Ascending aorta (tissue), 2 donors: ENCODE measurements at places on chromosomes 12 and 14. TPM values are rescaled to one million over a fixed set of nuclear protein-coding genes. Genes with fewer than 3 reads are reported as not detected.

DNA sequence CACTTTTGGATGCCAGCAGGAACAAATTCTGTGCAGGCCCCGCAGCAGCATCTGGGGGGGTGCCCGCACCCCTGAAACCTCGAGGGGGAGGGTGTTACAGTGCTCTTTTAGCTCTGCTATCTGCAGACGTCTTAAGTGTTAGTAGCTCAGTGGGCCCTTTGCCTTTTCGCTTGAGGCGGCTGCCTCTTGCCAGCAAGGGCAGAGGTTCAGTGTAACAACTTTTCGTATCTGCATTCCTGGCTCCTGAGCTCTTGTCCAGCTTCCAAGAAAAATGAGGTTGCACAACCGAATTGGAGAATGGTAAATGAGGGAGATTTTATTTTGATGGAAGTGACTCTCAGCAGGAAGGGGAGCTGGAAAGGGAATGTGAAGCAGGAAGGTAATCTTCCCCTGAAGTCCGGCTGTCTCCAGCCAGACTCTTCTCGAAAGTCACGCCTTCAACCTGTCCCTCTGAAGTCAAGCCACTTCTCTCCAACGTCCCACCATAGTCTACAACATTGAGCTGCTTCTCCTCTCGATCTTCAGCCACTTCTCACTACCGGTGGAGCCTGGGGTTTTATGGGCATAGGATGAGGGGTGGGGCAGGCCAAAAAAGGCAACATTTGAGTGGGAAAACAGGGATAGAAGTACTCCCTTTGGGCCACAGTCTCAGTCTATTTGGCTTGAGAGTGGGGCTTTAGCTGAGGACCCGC lies 17.8 kb downstream of the TAS2R50 start:
- H3K36me3 ChIP-seq = no peaks in the 10 kb centered on the region
- H3K27ac ChIP-seq = peak overlapping the region; percentile 6
- peaks cover 3% of the 10 kb centered on the region for H3K4me1 ChIP-seq
- no peaks in the 10 kb centered on the region for H3K27me3 ChIP-seq

DNA sequence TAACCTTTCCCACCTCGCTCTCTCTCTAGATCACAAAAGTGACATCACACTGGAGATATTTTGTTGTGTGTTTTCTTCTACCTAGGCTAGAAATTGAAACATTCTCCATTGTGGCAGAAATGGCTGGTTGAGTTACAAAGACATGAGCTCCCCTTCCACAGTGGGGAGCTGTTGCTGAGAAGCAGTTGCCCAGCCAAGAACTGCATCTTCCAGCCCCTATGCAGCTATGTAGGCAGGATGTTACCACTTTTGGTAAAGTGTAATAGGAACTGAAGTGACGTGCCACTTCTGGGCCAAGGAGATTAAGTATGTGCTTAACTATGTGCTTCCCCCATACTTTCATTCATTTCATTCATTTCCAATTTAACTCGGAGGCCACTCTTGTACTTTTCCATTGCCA lies 138.7 kb upstream of the E2F7 start:
- DNase-seq = no peak
- no peaks in the 10 kb centered on the region for H3K27me3 ChIP-seq
- H3K4me1 ChIP-seq = no peaks in the 10 kb centered on the region
- H3K36me3 ChIP-seq = no peaks in the 10 kb centered on the region
- no peak overlapping the region for H3K4me3 ChIP-seq

- H3K4me1 ChIP-seq = no peaks in the 10 kb centered on the region
- H3K27ac ChIP-seq = no peak overlapping the region
- H3K4me3 ChIP-seq = no peak overlapping the region
- H3K27me3 ChIP-seq = no peaks in the 10 kb centered on the region
- DNase-seq = no peak
Observed at GRCh38 chr14:54411371-54411770, 14.6 kb downstream of the CDKN3 start.

Gene NPFF
- total RNA-seq = 2.8 TPM

Gene TMEM253
- not detected for total RNA-seq

- no peaks in the 10 kb centered on the region for H3K36me3 ChIP-seq
- no peaks in the 10 kb centered on the region for H3K27me3 ChIP-seq
- no peak overlapping the region for H3K4me3 ChIP-seq
- H3K4me1 ChIP-seq = no peaks in the 10 kb centered on the region
Observed at GRCh38 chr12:116336542-116337065, 59.1 kb upstream of the MED13L start.

GRCh38 chr12:13199592-13199991 lies 3.1 kb downstream of the EMP1 start:
- no peaks in the 10 kb centered on the region for H3K36me3 ChIP-seq
- H3K4me3 ChIP-seq = peak overlapping the region; percentile 71
- H3K4me1 ChIP-seq = peaks cover 3% of the 10 kb centered on the region

- no peak for DNase-seq
- no peaks in the 10 kb centered on the region for H3K36me3 ChIP-seq
Observed at GRCh38 chr12:97017213-97017612, 110.2 kb downstream of the NEDD1 start.

GRCh38 chr14:97077253-97077653 lies 280.1 kb downstream of the VRK1 start:
- no peaks in the 10 kb centered on the region for H3K4me1 ChIP-seq
- no peaks in the 10 kb centered on the region for H3K27me3 ChIP-seq
- DNase-seq = peak; percentile 23
- no peaks in the 10 kb centered on the region for H3K36me3 ChIP-seq

GRCh38 chr14:69948351-69948750 lies 69.1 kb downstream of the SMOC1 start:
- no peaks in the 10 kb centered on the region for H3K36me3 ChIP-seq
- DNase-seq = no peak
- H3K27ac ChIP-seq = no peak overlapping the region

- no peak for DNase-seq
- no peak overlapping the region for H3K27ac ChIP-seq
- H3K4me3 ChIP-seq = no peak overlapping the region
- H3K27me3 ChIP-seq = no peaks in the 10 kb centered on the region
- H3K36me3 ChIP-seq = no peaks in the 10 kb centered on the region
Observed at GRCh38 chr14:95229749-95230148, 72.4 kb upstream of the DICER1 start.

GRCh38 chr14:32559590-32559989 lies 230.5 kb downstream of the AKAP6 start:
- H3K27me3 ChIP-seq = no peaks in the 10 kb centered on the region
- no peaks in the 10 kb centered on the region for H3K36me3 ChIP-seq
- H3K27ac ChIP-seq = no peak overlapping the region
- no peak for DNase-seq
- no peak overlapping the region for H3K4me3 ChIP-seq
- peaks cover 7% of the 10 kb centered on the region for H3K4me1 ChIP-seq

GRCh38 chr12:85092814-85093370 lies 56.7 kb downstream of the LRRIQ1 start:
- H3K36me3 ChIP-seq = no peaks in the 10 kb centered on the region
- no peaks in the 10 kb centered on the region for H3K27me3 ChIP-seq
- DNase-seq = no peak

DNA sequence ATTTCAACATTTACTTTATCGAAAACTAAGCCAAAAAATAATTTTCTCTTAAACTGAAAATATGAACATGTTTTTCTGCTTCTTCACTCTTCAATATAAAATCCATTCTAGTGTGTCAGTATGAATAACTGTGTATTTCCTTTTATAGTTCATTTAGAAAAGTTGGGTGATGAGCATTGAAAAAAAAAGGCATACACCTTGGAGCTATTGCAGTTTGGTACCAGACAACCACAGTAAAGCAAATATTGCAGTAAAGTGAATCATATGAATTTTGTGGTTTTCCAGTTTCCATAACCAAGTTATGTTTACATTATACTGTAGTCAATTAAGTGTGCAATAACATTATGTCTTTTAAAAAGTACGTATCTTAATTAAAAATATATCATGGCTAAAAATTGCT lies 195.0 kb upstream of the FOXG1 start:
- H3K4me1 ChIP-seq = no peaks in the 10 kb centered on the region
- H3K36me3 ChIP-seq = no peaks in the 10 kb centered on the region
- DNase-seq = no peak
- H3K4me3 ChIP-seq = no peak overlapping the region
- no peaks in the 10 kb centered on the region for H3K27me3 ChIP-seq

DNA sequence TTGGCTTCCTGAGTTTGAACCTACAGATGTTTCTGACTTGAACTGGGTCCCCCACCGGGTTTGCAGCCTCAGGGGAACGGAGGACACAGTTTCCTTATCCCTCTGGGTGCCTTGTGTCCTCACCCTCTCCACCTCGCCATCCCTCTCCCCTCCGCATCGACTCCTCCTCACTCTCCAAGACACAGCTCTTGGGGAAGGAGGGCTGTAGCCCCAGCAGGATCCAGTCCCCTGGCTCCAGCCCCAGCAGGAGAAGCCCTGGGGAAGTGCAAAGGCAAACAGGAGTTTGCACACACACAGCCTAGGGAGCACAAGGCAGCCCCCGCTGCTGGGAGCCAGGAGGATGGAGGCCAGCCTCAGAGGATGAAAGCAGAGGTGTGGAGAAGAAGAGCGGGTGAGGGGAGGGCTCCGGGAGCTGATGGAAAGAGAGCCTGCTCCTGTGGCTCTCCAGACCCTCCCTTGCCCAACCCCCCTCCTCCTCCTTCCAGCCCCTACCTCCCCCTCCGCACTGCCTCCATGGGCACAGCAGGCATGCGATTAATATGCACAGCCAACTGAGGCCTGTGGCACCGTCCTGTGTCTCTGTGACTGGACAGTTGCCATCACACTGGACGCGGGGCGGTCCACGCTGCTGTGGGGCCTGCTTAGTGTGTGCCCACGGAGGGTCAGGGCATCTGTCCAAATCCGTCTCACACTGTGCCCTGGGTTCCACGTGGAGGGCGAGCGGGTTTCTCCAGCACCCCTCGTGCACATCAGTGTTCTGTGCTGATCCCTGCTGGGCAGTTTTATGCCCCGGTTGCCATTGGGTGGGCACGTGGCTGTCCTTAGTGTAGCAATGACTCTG lies 193.7 kb upstream of the DIO3 start:
- no peak for DNase-seq
- no peaks in the 10 kb centered on the region for H3K27me3 ChIP-seq
- no peak overlapping the region for H3K4me3 ChIP-seq
- H3K36me3 ChIP-seq = no peaks in the 10 kb centered on the region

DNA sequence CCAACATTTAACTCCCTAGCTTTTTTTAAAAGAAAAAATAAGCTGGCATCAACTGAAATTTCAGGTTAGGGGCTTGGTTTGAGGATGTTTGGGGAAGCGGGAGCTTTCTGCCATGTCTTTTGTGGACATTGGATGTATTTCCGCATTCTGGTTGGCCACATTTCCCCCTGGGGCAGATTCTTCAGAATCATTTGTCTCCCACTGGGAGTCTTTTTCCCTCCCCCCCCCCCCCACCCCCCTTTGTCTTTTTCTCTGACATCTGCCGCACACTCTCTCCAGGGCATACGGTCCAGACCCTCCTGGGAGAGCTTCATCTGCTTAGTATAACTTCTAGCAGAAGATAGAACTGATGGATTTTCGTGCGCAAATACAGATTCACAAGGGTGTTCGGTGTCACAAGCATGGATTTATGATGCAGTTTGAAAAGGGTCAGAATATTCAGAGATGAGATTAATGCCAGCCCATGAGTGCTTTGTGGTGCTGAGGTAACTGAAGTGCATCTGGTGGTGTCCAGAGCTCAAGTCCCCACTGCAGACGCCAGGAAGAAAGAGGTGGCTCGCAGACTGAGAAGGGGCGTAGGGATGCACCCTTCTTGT lies 40.2 kb downstream of the ETV6 start:
- no peak overlapping the region for H3K4me3 ChIP-seq
- no peak overlapping the region for H3K27ac ChIP-seq
- peaks cover 49% of the 10 kb centered on the region for H3K4me1 ChIP-seq
- H3K36me3 ChIP-seq = no peaks in the 10 kb centered on the region
- DNase-seq = no peak

Gene KRT1
- not detected for total RNA-seq

DNA sequence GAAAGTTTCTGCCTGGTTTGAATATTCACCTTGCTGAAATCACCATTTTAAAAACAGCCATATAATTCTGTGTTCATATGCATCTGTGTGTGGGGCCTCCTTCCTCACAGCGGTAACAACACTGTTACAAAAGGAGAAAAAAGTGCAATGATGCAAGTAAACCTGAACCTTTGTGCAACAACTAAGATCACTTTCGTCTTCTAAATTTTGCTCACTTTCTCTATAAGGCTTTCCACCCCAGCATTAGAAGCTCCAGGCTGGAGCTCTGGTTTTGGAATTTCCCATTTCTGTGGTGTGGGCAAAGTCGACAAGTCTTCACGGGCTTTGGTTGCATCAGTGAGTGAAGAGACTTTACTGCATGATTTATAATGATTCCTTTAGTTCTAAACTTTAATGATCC lies 18.4 kb downstream of the FGD6 start:
- DNase-seq = no peak
- peaks cover 17% of the 10 kb centered on the region for H3K4me1 ChIP-seq
- no peak overlapping the region for H3K4me3 ChIP-seq
- no peaks in the 10 kb centered on the region for H3K36me3 ChIP-seq
- H3K27me3 ChIP-seq = no peaks in the 10 kb centered on the region
